ENCODE measurements at places on chromosomes 5 and 9.

- DNase-seq: no peak
These were observed 158.1 kb downstream of the RAB3C start for GRCh38 chr5:58740956-58741355.

GRCh38 chr9:84778570-84778969, 109.0 kb downstream of the NTRK2 start:
- DNase-seq: no peak

DNA sequence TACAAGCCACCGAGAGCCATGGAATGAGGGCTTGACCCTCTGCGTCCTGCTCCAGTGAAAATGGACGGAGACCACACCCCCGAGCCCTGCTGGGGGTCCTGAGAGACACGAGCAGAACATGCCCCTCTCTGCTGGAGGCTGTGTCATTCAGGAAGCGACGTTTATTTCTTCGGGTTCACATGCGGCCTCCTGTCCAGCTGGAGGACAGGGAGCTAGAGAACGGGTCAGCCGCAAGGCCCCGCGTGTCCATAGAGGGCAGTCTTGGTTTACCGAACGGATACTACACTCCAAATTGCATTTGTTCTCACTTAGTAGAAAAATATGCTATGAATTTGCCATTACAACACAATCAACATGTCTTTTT, 36.1 kb downstream of the MRPL36 start:
- DNase-seq: no peak

DNA sequence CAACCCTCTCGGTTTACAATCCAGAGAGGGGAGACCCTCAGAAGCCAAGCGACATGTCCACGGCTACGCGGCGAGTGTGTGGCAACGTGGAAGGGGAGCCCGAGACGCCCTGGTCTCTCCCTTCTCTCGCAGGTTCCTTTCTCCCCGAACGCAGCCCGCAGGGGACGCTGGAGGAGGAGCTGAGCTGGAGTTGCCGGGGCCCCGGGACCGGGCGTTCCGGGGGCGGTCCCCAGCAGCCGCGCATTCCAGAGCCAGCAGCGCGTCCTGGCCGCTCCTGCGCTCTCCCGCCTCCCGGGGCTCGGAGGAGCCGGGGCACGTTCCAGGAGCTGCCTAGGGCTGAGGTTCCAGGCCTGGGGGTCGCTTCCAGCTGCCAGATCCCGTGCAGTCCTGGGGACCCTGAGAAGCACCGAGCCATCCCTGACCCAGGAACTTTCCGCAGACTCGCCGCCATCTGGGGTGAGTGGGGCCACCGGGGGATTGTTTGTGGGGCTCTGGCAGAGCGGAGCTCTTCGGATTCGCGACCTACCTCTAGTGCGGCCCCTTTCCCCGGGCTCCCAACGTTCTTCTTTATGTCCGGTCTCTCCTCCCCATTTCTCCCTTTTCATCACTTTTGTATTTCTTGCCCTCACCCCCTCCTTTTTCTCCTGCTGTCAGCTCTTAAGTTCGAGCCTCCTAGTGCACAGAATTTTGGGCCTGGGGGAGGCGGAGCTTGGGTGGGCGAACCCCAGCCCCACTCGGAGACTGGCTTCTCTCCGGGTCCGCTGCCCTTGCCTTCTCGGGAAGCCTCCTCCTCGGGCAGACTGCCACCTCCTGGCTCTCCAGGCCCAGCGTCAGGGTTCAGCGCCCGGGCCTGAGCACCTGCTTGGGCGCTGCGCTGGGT, at the start of gene SMIM3:
Gene SMIM3, plus strand, starts transcription at position 241 of the 880 bp plus-strand sequence. CDS start 16,684 bp downstream, outside the sequence.
- DNase-seq: no peak

- DNase-seq: no peak
These were observed 217.9 kb downstream of the SPATA31D1 start for GRCh38 chr9:82206490-82206889.

- no peak for DNase-seq
These were observed 2.9 kb upstream of the NXNL2 start for GRCh38 chr9:88531920-88532698.

DNA sequence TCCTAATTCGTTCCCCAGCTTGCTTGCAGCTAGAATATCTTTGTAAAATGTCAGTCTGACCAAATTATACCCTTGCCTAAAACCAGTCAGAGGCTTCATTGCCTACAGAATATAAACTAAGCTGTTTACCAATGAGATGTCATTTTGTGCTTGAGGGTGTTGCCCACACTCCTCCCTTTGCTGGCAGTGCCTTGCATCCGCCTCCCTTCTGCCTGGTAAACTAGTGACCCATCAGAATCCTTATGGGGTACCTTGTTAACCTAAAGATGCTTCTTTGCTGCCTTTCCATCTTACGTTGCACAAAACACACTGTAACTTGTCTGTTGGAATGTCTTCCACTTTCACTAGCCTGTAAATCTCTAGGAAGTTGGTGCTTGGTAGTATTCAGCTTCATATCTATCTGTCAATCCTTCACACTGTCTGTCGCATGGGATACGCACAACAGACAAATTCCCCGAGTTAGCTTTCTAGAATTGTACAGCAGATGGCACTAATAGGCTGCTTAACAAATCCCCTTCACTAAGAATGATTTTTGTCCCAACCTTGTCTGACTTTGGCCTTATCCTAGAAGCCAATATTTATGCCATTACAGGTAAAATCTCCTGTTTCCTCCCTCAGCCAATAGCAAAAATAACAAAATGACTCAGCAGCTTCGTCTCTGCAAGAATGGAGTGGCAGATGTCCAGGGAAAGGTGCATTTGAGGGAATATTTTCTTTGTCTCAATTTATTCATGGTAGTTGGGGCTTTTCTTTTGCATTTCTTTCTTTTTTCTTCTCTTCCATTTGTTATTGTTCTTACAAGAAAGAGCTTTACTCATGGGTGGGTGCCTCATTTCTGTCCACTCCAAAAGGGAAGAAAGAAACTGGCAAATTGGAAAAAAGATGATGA, 3.0 kb downstream of the NUDT2 start:
- DNase-seq: no peak

GRCh38 chr5:174844971-174845370, 120.6 kb downstream of the MSX2 start:
- no peak for DNase-seq

DNA sequence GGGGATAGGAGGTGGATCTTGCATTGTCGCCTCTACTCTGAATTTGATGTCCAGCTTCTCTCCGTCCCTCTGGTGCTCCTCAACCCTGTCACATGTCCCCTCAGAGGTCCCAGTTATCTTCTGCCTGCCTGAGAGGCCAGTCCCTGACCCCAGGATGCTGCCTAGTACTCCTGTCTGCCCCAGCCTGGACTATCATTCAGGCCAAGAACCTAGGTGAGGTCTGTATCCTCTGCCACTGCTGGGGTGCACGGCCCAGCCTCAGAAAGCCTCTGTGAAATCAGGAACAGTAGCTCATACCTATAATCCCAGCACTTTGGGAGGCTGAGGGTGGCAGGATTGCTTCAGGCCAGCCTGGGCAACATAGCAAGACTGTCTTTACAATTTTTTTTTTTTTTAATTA, 8.6 kb downstream of the SPINK4 start:
- no peak for DNase-seq

- DNase-seq: no peak
These were observed 16.8 kb downstream of the MGAT1 start for GRCh38 chr5:180785794-180786221.

- no peak for DNase-seq
These were observed 130.1 kb downstream of the GAPVD1 start for GRCh38 chr9:125391704-125392103.

GRCh38 chr9:90325913-90326653, 316.5 kb downstream of the DIRAS2 start:
- DNase-seq: no peak

DNA sequence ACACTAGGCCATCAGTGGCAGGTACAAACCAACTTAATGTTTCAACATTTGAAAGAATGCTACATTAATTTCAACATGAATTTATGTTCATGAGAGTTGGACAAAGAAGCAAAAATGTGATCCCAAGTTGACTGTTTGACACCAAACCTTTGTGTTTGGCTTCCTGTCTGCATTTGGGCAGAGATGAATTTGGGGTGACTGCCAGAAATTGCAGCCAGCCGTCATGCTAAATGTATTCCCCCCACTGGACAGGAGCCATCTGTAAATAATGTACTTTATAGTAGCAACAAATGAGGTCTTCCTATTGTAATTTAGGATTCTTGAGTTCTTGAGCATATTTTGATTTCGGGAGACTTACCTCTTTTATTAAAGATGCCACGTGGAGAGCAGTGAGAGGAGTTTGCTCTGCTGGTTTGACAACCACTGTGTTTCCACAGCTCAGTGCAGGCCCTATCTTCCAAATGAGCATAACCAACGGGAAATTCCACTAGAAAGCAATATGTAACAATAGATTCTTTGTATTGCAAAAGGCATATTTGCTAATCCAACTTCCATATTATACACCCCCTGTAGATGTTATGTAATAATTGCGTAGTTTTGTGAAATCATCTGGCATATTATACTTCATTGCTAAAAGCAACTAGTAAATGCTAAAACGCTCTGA, 27.6 kb downstream of the ALDH1A1 start:
- DNase-seq: no peak

- DNase-seq: no peak
These were observed 5.4 kb downstream of the GOLM1 start for GRCh38 chr9:86093788-86094555.

DNA sequence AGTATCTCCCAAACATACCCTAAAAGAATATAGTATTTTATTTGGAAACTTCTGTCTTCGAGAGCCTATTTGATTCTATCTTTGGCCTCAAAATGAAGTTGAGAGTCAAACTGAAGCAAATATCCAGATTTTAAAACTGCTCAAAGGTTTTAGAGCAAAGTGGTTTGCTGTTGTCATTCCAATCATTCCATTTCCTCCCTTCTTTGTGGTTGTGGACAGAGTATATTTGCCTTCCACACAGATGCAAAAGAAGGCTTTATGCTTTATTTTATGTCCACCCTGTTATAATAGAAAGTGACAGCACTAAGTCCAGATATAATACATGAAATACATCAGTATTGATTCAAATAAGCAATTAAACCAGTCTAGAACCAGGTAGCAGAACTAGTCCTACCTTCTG, 12.4 kb downstream of the GZMK start:
- no peak for DNase-seq

- no peak for DNase-seq
These were observed 787.1 kb upstream of the CTNND2 start for GRCh38 chr5:12691330-12691729.

DNA sequence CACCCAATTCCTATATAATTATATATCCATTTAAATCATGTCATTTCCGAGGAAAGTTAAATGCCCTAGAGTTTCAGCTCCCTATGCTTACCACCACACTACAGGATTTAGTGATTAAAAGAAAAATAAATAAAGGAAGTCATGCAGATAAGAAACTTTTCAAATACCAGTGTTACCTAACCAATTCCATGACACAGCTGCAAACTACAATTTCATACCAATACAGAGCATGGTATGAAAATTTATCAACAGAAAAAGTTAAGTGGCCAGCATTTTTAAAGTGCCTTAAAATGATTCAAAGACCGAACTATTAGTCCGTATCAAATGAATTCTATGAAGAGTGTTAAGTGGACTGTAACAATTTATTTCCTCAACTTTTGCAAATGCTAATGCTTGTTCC, 35.9 kb downstream of the CEP120 start:
- DNase-seq: no peak

GRCh38 chr5:38379350-38379937, 121.1 kb downstream of the EGFLAM start:
- DNase-seq: no peak

DNA sequence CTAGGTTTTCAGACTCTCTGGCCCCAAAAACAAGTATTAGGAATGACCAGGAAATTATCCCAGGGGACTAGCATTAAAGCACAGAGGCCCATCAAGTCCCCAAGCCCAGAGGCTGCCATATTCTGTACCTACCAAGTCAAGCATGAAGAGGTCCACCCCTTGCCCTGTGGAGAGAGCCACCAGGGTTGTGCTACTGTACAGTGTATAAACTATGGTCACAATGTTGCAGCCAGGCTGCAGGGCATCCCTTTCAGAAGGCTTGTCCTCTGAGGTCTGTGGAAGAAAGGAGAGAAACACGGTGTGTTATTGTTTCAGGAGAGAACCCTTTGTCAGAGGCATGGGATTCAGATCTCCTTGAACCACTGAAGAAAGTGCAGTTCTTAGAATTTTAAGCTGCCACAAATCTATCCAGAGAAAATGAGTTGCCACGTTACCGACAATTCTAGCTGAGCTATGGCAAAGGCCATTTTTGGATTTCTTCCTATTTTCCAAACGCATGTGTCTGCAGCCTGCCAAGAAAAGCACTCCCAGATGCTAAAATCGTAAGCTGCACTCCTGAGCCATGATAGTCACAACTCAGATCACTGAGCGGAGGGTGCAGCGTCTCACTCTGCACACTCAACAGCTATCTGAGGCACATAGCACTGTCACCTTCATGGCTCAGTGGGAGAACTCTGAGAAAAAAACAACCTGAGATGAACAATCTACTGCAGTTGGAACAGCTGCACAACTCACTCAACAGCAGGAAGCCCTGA, 45.5 kb upstream of the SPATA31E1 start:
- DNase-seq: no peak

- no peak for DNase-seq
These were observed 61.5 kb downstream of the TENT4A start for GRCh38 chr5:6774721-6775204.

GRCh38 chr5:66814146-66814991, 218.2 kb downstream of the MAST4 start:
- DNase-seq: no peak

Measured in substantia nigra (tissue), 51 donors.